ENCODE measurements at places on chromosomes 1 and 21.

- H3K4me3 ChIP-seq = no peak overlapping the region
- no peaks in the 10 kb centered on the region for H3K36me3 ChIP-seq
- H3K27ac ChIP-seq = no peak overlapping the region
- H3K27me3 ChIP-seq = no peaks in the 10 kb centered on the region
Measured at GRCh38 chr1:51690285-51690961, 73.5 kb downstream of the OSBPL9 start.

DNA sequence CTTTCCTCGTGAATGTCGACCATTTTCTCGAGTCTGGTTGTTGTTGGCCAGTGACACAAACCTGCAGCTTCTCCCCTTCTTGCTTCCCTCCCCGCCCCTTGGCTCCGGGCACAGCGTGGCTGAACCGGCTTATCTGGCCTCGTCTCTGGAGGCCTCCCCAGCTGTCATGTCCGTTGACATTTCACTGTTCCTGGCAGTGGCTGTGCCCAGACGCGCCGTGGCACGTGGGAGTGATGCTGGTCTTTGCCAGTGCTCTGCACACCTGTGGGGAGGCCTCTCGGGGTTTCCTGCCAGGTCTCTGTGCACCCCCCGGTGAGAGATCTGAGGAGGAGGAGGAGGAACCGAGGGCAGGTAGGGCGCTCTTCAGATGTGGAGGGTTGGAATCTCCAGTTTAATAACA is 23.7 kb downstream of the SKI start:
- no peaks in the 10 kb centered on the region for H3K36me3 ChIP-seq
- DNase-seq = no peak
- no peak overlapping the region for H3K27ac ChIP-seq

DNA sequence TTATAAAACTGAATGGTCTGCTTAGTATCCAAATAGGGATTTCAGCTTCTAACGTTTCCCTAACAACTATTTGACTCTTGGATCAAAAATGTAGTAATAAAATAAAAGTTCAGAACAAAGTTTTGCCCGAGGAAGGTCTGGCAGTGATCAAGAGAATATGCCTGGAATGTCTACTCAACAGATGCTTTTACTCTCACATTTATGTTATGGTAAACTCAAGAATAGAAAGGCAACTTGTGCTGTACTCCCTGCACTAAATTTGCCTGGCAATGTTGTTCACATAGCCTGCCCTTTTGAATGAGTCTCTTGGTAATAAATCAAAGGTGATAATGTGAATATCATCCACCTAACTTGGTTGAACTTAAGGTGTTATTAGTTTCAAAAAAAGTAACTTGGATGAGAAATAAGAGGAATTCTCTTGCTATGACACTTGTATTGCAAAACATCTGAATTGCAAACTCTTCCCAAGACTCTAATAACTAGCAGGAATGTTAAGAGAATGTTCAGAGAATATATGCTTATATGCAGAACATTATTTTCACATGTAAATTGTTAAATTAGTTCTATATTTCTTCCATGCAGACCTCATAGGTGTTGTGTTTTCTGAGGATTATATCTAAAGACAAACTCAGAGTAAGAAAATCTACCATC is 215.8 kb downstream of the COL24A1 start:
- no peaks in the 10 kb centered on the region for H3K27me3 ChIP-seq
- no peaks in the 10 kb centered on the region for H3K36me3 ChIP-seq
- no peak overlapping the region for H3K4me3 ChIP-seq
- H3K4me1 ChIP-seq = no peaks in the 10 kb centered on the region
- H3K27ac ChIP-seq = no peak overlapping the region

DNA sequence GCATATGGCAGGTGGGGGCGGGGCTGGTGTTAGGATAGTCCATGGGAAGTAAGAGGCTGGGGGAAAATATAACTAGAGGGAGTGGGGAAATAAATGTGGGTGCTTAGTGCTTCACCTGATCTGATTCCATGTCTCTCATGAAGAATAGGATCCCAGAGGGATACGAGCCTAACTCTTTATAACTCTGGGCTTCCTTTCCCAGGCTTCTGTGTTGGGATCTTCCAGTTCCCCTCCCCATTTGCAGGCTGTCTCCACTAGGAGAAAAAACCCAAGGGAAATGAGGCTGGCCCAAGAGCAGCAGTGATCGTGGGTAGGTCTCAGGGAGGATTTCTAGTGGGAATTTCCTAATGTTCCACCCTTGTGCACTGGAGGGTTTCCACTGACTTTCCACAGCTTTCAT is 1.6 kb downstream of the KCNJ9 start:
- no peaks in the 10 kb centered on the region for H3K27me3 ChIP-seq
- H3K4me3 ChIP-seq = no peak overlapping the region
- 0 out of 2 replicates have a peak, but pooled peaks cover 3% of the 10 kb centered on the region for H3K36me3 ChIP-seq
- H3K27ac ChIP-seq = no peak overlapping the region
- peaks cover 3% of the 10 kb centered on the region for H3K4me1 ChIP-seq

DNA sequence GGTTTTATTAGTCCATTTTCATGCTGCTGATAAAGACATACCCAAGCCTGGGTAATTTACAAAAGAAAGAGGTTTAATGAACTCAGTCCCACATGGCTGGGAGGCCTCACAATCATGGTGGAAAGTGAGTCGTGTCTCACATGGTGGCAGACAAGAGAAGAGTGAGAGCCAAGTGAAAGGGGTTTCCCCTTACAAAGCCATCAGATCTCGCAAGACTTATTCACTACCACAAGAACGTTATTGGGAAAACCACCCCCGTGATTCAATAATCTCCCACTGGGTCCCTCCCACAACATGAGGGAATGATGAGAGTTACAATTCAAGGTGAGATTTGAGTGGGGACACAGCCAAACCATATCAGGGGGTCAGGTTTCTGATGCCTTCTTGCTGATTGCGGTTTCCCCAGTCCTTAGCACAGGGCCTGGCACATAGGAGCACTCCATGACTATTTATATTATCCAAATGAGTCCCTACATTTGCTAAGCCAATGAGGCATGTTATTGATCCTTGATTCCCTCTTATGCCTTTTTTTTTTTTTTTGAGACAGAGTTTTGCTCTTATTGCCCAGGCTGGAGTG is 35.3 kb upstream of the PAXBP1 start:
- no peaks in the 10 kb centered on the region for H3K27me3 ChIP-seq
- H3K27ac ChIP-seq = no peak overlapping the region
- H3K4me1 ChIP-seq = no peaks in the 10 kb centered on the region

DNA sequence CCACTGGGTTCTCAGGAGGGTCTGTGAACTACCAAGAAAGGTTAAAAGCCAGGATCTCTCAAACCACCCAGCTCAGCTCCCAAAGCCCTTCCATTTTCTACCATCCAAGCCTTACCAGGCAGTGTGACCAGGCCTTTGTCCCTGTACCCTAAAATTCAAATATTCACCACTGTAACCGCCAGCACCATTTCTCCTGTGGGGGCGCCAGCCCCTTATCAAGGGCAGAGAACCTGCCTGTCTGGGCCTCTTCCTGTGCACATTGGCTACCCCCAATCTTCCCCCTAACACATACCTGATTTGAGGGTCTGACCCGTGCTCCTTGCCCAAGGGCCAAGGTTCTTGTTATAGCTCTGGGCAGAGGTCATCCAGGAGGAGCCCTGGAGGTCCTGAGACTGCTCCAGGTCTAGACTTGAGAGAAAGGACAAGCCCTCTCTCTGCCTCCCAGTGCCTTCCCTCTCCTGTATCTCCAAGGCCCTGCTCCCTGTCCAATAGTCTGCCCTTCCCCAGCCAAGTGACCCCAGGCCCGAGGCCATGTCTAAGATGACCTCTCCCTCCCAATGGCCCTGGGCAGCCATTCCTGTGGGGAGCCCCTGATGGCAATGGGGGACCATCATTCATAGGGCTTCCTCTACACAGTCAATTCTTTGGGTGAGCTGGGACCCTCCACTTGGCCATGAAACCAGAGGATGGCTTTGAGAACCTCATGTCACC is 78.5 kb downstream of the FHAD1 start:
- no peaks in the 10 kb centered on the region for H3K36me3 ChIP-seq
- peak; percentile 56 for DNase-seq
- H3K4me3 ChIP-seq = no peak overlapping the region
- no peak overlapping the region for H3K27ac ChIP-seq
- H3K4me1 ChIP-seq = no peaks in the 10 kb centered on the region

DNA sequence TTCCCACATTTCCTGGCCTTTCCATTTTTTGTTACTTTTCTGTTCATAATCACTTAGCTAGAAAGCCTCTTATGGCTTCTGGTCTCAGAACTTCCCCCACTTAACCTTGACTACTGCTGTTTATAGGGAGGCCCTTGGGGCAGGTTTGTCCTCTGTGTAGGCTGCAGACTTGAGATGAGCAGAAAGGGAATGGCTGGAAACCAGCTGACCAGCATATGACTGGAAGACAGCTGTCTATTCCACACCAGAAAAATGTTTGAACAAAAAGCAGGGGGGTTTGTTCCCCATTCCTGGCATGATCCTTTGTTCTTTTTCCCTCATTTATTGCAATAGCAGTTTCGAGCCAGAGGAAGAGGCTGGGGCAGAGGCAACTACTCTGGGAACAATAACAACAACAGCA is 4.9 kb upstream of the SH3D21 start:
- H3K27me3 ChIP-seq = no peaks in the 10 kb centered on the region
- no peak overlapping the region for H3K27ac ChIP-seq
- no peak for DNase-seq
- H3K36me3 ChIP-seq = peaks cover 35% of the 10 kb centered on the region
- peaks cover 7% of the 10 kb centered on the region for H3K4me1 ChIP-seq
- H3K4me3 ChIP-seq = no peak overlapping the region

- no peaks in the 10 kb centered on the region for H3K4me1 ChIP-seq
- no peak for DNase-seq
- H3K27ac ChIP-seq = no peak overlapping the region
Measured at GRCh38 chr1:211490821-211491415, 1.0 kb downstream of the RD3 start.

DNA sequence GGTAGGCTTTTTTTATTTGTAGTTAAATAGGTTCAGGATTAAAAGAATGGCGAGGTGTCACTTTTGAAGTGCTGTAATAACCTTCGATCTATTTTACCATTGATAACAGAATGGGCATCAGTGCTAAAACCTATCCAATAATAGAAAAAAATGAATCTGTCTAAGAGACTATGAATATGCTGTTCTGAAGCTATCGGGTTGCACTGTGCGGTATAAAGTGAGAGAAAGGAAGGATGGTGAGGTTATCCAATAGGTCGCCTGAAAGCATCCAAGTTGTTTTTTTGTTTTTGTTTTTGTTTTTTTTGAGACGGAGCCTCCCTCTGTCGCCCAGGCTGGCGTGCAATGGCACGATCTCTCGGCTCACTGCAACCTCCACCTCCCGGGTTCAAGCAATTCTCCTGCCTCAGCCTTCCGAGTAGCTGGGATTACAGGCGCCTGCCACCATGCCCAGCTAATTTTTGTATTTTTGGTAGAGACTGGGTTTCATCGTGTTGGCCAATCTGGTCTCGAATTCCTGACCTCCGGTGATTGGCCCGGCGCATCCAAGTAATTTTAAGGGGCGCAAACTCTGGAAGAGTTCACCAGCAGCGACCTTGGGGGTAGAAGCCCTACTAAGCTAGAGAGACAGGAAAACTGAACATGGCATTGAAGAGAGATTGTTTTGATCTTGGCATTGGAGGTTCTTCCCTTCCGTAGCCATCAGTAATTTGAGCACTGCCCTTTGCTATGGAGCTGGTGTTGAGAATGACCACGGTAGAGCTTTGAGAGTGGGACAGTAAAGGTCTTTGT is 8.7 kb upstream of the MDM4 start:
- peak overlapping the region; percentile 68 for H3K4me3 ChIP-seq
- peak overlapping the region; percentile 85 for H3K27ac ChIP-seq
- no peaks in the 10 kb centered on the region for H3K27me3 ChIP-seq

DNA sequence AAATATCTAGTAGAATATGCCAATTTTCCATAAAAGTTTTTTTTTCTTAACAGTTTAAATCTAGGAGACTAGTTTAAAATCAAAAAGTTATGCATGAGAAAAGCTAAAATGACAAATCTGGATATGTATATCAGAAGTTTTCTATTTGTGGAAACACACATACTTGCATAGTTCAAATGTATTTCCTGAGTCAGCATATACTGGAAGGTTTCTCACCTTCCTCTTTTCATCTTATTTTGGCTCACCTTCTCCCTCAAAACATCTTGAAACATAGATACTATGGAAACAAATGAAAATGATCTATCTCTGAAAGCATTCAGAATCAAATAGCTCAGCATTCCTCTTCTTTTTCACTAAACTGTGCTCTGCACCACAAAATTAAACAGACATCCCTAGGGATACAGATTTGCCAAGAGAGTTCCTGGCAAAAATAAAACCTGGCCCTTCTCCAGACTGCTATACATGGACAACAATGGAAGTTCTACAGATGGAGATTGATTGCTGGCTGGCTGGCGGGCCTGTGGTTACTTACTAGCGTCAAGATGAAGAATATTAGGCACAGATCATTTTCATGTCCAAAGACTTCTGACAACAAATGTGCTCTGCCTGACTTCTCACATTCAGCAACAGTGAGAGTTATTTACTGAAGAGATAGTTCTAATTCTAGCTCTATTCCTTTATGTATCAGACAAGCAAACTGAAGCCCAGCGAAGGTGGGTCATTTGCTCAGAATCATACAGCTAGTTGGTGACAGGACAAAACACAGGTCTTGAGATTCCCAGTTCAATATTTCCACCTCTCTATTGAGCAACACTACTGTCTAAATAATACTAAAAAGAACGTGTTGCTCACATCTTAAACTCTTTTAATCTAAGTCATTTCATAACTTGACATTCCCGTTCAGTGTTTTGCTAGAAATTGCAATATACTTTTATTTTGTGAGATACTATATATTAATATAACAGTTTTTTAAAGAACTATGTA is 26.6 kb downstream of the DIPK1A start:
- no peaks in the 10 kb centered on the region for H3K36me3 ChIP-seq
- H3K27me3 ChIP-seq = no peaks in the 10 kb centered on the region
- DNase-seq = no peak

DNA sequence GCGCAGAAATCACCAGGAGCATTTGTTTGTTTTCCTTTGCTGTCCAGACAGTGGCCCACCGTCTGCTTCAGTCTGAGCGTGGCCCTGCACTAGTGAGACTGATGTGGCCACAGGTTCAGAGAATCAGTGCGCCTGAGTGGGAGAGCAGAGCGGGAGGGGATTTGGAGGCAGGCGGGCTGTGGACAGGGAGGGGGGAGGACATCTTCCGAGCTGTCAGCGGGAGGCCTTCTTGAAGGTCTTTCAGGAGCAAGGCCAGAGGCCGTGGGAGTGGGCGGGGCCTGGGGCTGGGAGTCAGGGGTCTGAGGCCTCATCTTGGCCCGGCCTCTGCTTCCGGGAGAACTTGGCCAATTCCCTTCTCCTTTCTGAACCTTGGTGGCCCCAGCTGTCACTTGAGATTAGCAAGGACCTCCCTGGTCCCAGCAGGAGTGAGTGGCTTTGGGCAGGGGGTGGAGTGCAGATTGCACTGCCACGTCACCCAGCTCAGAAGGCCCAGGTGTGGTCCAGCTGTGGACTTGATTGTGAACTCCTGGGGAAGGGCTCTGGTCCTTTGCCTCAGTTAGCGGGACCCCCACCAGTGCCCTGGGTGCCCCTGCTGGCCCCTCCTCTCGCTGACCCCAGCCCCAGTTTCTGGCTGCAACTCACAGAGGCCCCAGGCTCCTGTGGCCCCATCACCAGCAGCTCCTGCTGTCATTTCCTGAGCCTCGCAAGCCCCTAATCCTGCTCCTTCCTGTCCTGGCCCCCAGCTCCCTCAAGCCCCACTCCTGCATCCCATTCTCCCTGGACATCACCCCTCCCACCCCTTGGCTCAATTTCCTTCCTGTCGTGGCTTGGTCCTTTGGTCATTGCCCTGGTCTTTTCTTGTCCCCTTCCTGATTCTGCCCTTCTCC is 8.4 kb downstream of the TNFRSF1B start:
- H3K4me3 ChIP-seq = no peak overlapping the region
- H3K4me1 ChIP-seq = peaks cover 5% of the 10 kb centered on the region
- DNase-seq = no peak
- no peak overlapping the region for H3K27ac ChIP-seq

GRCh38 chr21:15309721-15310120 is 244.9 kb upstream of the NRIP1 start:
- H3K27me3 ChIP-seq = no peaks in the 10 kb centered on the region
- no peak for DNase-seq
- H3K36me3 ChIP-seq = no peaks in the 10 kb centered on the region
- no peaks in the 10 kb centered on the region for H3K4me1 ChIP-seq

Measured in Karpas-422 (cell line).